ENCODE measurements at places on chromosomes 2 and 18. TPM values are rescaled to one million over a fixed set of nuclear protein-coding genes. Genes with fewer than 3 reads are reported as not detected.

GRCh38 chr2:129895061-129895460, 84.4 kb upstream of the RAB6C start:
- DNase-seq = no peak

- DNase-seq = no peak
Measured at GRCh38 chr2:45653122-45653913, 1.8 kb downstream of the PRKCE start.

DNA sequence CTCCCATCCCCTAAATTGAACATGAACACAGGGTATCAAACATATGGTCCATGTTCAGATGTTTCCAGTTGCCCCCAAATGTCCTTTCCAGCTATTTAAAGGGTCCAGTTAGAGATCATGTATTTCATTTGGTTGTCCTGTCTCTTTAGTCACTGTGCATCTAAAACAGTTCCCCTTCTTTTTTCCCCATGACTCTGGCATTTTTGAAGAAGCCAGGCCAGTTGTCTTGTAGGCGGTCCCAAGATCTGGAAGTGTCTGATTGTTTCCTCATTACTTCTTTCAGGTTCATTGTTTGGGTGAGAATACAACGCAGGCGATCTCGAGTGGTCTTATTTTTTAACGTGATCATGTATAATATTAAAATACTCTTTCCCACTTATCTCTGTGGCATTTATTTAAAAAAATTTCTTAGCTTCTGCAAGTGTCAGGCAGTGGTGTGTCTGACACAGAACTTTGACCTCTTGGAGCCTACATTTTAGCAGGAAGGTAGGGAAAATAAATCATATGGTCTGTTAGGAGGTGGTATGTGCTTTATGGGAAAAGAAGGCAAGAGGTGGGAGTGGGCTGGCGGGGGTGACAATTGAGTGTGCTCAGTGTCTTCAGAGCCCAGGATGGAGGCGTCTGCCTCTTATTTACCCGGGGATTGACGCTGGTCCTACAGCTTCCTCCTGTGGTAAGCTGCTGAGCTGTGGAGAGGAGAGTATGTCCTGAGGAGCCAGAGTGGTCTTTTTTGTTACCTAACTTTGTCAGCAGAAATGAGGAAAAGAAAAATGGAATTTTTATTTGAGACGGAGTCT, 8.1 kb downstream of the RAB31 start:
- DNase-seq = no peak

GRCh38 chr2:107592280-107592624, 234.4 kb upstream of the RGPD4 start:
- DNase-seq = no peak

- no peak for DNase-seq
Measured at GRCh38 chr2:166563894-166564293, 69.8 kb upstream of the SCN7A start.

GRCh38 chr2:228581731-228582130, 400.2 kb upstream of the SPHKAP start:
- DNase-seq = no peak

DNA sequence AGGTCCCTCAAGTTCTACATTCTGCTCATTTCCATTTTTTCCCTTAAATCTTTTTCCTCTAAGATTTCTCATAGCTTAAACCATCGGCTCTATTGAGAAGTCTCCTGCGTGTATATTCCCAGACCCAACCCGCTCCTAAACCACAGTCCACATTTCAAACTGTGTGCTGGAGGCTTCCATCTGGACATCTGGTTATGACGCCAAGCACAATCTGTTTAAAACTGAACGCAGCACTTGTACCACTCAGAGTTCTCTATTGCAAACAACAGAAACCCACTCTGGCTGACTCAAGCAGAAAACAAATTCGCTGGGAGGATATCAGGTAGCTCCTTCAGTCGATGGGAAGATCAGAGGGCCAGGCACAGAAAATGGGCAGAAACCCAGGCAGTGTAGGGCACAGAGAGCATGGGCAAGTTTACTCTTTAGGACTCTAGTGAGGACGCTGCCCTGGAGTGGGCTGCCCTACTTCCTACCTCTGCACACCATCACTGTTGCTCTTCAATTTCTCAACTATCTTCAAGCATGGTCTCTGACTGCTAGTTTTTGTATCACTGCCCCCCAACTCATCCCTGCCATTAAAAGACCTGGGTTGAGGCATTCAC, 5.6 kb upstream of the EML4 start:
- DNase-seq = no peak

- DNase-seq = no peak
Measured at GRCh38 chr18:34483198-34483597, 226.9 kb upstream of the DTNA start.

- DNase-seq = no peak
Measured at GRCh38 chr2:130827502-130828251, 9.0 kb upstream of the ARHGEF4 start.

DNA sequence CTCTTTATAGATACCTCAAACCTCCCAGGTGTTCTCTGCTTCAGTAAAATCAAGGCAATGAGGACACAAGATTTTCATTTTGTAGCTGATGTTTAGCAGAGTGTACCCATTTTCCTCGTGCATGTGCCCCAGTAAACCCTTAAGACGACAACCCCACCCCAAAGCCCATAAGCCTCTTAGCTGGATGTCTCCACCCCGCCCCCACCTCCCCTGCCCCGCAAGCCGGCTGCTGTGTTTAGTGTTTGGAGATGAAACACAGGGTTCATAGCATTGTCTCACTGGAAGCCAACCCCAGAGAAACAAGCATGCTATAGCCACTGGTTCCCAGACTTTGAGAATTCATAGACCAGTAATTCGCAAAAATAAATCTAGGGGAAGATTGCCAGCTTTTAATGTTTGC, 5.8 kb upstream of the SAG start:
- no peak for DNase-seq

- no peak for DNase-seq
Measured at GRCh38 chr2:27752551-27753237, 18.8 kb upstream of the MRPL33 start.

- DNase-seq = peak; percentile 79
Measured at GRCh38 chr2:112884869-112885505, 26.0 kb upstream of the IL37 start.

DNA sequence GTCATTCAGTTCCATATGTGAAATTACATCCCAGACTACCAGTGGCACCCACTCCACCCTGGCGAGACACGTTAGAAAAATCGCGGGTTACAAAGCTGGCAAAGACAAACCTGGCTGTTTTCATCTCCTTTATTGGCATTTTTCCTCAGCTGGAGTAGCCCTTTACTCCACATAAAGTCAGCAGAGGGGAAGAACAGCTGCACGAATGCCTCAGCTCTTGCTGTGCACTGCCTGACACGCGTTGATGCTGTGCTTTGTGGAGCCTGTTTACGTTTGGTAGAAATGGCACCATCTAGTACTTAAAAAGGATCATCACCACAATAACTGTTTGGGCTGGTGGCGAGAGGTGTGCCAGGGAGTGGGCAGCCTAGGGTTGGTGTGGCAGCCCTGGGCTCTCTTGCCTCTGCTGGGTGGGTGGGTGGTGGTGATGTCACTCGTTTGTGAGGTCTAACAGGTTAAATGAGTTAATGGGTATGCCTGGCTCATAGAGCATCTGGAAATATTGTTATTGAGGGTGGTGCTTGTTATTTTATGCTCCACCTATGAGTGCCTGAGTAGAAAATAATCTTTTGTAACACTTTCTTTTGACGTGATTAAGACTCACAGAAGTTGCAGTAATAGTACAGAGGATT, 16.4 kb downstream of the FARP2 start:
- no peak for DNase-seq

GRCh38 chr2:237577458-237577857, 11.1 kb downstream of the PRLH start:
- no peak for DNase-seq

GRCh38 chr2:147164563-147164962, 680.3 kb upstream of the ACVR2A start:
- no peak for DNase-seq

- no peak for DNase-seq
Measured at GRCh38 chr18:43847164-43848091, 570.1 kb upstream of the SYT4 start.

DNA sequence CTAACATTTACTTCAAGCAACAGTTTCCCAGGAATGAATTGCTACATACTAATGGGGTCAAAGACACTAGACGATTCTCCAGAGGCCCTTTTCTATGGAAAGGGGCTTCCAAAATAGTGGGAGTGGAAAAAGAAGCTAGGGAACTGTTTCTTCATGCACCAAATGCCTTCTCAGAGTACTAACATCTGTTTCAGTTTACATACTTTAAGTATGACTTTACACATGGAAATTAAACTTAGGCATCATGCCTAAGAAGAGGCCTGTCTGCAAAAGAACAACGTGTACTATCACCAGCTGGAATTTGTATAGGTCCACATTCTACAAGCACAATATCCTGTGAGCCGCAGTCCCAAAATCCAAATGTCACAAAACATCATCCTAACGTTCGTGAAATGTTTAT, 29.4 kb upstream of the WDR75 start:
- no peak for DNase-seq

- DNase-seq = no peak
Measured at GRCh38 chr2:85743304-85743978, 10.3 kb upstream of the ATOH8 start.

GRCh38 chr18:50397023-50397422, 22.2 kb downstream of the SKA1 start:
- no peak for DNase-seq

DNA sequence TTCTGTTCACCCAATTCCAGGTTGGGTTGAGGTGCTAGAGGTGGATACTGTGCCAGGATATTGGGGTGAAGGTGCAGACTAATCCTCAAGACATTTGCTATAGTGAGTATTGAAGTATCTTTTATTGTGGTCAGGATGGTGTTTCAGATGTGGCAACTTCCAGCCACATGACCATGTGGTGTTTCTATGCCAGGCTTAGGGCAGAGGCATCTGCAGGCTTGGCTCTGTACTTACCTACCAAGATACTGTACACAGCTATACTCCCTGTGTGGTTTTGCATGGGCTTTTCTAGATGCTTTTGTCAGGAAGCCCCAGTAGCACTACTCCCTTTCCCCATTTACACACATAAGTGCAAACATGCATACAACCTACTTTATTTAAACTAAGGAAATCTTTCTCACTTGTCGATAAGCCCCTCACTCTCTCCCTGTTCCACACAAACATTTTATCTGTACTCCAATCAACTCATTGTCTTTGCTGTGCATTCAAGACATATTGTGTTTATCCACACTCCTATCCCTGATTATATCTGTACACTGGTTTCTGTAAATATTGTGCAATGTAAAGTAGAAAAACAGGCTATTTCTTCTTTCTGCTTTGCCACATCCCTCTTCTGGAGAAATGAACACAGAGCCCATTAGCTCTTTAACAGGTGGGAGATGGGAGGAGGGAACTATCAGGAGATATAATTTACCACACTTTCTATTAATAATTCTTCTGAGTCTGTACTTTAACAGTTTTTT, 12.3 kb downstream of the ARL6IP6 start:
- DNase-seq = no peak

DNA sequence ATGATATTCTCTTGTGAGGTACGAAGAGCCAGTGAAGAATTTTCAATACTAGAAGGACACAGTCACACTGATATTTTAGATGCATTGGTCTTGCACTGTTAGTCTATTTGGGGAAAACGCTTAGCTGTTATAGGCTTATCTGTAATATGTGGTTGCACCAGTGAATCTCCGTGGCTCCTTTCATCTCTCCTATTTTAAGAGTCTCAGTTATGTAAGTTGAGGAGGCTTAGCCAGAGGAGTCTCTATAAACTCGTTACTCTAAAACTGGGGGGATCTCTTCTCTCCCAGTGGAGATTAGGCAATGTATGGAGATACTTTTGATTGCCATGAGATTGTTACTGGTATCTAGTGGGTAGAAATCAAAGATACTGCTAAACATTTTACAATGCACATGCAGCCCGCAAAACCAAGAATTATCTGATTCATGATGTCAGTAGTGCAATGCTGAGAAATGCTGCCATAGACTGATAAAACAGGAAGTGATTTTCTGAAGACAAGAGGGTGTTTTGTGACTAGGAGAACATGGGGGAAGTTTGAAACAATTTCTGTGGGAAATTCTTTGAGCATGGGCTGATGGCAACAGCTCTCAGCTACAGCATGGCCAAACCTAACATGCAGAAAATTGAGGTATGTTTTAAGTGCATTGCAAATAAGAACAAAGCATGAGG, 339.1 kb downstream of the SOX11 start:
- DNase-seq = no peak

GRCh38 chr2:177547772-177548171, 155.2 kb downstream of the AGPS start:
- DNase-seq = no peak

- no peak for DNase-seq
Measured at GRCh38 chr2:24676493-24676892, 116.7 kb downstream of the PTRHD1 start.

GRCh38 chr2:15038366-15039364, 406.1 kb downstream of the LRATD1 start:
- DNase-seq = no peak

DNA sequence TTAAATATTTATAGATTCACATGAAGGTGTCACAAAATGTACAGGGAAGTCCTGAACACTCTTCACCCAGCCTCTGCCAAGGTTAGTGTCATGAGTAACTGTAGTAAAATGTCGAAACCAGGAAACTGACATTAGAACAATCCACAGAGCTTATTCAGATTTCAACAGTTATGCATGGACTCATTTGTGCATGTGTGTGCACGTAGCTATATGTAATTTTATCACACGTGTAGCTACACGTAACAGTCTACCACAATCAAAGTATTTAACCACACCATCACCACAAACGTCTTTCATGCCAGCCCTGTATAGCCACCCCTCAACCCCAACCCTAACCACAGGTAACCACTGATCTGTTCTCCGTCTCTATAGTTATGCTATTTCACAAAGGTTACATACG, 211.7 kb upstream of the REV1 start:
- no peak for DNase-seq

GRCh38 chr2:38026846-38027245, 49.1 kb downstream of the CYP1B1 start:
- no peak for DNase-seq

GRCh38 chr2:60531701-60532133, 21.7 kb downstream of the BCL11A start:
- no peak for DNase-seq

DNA sequence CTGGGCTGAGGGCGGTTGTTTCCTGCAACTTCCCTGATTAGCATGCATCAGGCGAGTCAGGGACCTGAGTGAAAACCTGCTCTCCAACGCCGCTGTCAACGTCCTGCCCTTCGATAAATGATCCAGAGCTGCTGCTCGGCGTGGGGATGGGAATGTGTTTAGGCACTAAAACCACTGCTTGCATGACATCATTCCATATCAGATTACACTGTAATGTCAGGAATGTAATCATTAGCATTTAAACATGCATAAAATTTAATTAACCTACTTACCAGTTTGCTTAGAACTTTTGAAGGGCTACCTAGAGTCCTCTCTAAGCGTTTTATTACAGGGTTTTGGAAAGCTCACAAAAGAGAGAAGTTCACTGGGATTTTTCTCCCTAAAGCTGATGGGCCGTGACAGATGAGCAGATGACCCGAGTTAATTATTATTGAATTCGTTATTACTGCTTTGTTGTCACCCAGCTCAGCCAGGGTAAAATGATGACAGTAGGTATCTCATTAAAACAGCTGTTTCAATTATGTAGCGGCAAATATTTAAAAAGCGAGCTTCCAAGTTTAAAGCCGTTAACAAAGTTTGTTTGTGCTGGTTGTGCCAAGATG, 685.6 kb upstream of the SALL3 start:
- DNase-seq = no peak

DDX18 gene
- 16.3 TPM for polyA plus RNA-seq

ATP6V1C2 gene
- polyA plus RNA-seq = 0.53 TPM

VIL1 gene
- polyA plus RNA-seq = 21.0 TPM

SOWAHC gene
- polyA plus RNA-seq = 9.8 TPM

TNP1 gene
- not detected for polyA plus RNA-seq

RMC1 gene
- 15.6 TPM for polyA plus RNA-seq

COL3A1 gene
- 21.4 TPM for polyA plus RNA-seq

RFTN2 gene
- polyA plus RNA-seq = 0.40 TPM

MROH2A gene
- 0.28 TPM for polyA plus RNA-seq

PPP1R7 gene
- polyA plus RNA-seq = 28.0 TPM

TMEM247 gene
- polyA plus RNA-seq = not detected

Measured in liver (tissue), 10 donors.